Astrocyte of the spinal cord (primary cell): ENCODE measurements at places on chromosomes 2 and 18.

GRCh38 chr2:7094231-7094741, 177.1 kb downstream of the RNF144A start:
- no peak for DNase-seq

GRCh38 chr2:149715005-149715592, 127.5 kb upstream of the MMADHC start:
- peak; percentile 50 for DNase-seq

- DNase-seq = peak; percentile 62
These were observed 153.4 kb downstream of the GPD2 start for GRCh38 chr2:156589381-156590079.

DNA sequence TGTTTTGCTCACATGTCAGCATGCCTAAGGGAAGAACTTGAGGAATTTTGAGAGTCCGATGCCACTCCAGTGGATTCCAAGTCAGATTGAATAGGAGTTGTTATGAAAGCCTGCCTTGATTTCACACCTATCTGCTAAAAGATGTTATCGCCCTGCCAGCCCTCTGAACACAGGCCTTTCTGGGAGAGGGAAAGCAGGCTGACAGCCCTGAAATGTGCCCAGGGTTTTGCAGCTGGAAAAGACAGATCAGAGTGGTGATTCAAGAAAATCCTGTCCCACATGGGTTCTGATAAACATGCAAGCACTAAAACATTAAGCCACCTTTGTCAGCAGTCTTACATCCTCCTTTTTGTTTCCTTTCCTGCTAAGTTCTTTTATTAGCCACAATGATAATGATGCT, 1752.9 kb upstream of the CELF4 start:
- no peak for DNase-seq

GRCh38 chr2:42949125-42949524, 156.7 kb upstream of the HAAO start:
- no peak for DNase-seq

DNA sequence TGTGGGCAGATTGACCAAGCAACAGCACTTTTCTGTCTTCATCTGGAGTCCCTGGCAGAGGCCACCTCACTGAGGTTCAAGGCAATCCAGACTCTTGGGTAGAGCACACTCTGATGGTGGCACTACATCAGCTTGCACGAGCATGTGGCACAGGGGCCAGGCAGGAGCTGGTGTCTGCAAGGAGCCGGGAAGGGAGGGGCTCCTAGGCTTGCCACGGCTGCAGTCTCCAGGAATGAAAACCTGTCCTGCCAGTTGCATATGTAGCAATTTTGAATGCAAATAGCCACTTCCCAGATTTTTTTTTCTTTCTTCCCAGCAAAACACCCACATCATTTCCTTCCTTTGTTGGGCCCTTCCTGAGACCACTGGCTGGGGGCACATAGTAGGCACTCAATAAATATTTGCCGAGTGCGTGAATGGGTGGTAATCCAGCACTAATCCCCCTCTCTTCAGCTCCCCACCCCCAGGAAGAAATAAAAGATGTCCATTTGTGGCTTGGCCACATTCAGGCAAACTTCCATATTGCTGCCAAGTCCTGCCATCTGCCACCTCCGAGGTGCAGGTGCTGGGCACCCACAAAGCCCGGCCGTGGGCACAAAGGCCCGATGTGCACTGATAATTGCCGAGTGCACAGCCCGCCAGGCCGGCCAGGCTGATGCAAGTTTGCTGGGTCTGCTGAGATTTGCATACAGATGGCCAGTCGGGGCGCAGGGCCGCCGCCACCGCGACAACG, 72.4 kb downstream of the MYCN start:
- no peak for DNase-seq

GRCh38 chr18:57804557-57804956, 1.4 kb upstream of the ATP8B1 start:
- no peak for DNase-seq
